ENCODE measurements at places on chromosomes 11 and 22.
A peak's percentile ranks its signal among the peaks of the same experiment; 100 is the strongest.

GRCh38 chr11:43688394-43688793 lies 7.9 kb downstream of the HSD17B12 start:
- DNase-seq: no peak

GRCh38 chr22:45535290-45535689 lies 32.6 kb downstream of the FBLN1 start:
- DNase-seq: no peak

DNA sequence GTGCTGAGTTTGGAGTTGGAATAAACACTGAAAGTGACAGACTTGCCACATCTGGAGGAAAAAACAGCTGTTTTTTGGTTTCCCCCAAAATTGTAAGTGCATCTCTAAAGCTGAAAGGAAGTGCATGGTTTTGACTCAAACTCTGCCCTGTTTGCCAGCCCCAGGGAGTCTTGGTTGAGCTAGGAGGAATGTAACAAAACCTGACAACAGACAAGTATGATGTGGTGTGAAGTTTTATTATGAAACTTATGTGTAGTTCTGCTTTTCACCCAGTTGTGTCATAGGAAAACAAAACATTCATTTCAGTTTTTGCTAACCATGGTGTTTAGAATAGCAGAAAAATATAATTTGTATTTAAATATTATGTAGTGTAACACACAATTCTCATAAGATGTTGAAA lies 31.7 kb upstream of the PDE3B start:
- DNase-seq: no peak

DNA sequence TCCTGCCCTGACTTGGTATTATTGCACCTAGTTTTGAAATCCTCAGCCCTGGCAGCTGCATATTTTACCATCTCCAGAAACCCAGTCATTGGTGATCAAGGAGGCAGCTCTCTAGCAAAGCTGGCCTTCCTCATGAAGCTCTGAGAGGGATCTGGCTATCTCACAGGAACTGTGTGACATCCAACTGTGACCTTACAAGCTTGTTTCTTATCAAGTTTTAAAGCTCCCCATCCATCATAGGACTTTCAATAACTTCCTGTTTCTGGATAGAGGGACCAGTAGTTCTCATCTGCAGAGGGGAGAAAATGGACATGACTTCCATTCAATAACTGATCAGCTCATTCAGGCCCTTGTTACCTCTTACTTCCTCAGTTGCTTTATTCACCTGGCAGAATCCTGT lies 18.2 kb downstream of the CALCA start:
- no peak for DNase-seq

- no peak for DNase-seq
Observed at GRCh38 chr11:114353443-114353842, 46.9 kb downstream of the C11orf71 start.

DNA sequence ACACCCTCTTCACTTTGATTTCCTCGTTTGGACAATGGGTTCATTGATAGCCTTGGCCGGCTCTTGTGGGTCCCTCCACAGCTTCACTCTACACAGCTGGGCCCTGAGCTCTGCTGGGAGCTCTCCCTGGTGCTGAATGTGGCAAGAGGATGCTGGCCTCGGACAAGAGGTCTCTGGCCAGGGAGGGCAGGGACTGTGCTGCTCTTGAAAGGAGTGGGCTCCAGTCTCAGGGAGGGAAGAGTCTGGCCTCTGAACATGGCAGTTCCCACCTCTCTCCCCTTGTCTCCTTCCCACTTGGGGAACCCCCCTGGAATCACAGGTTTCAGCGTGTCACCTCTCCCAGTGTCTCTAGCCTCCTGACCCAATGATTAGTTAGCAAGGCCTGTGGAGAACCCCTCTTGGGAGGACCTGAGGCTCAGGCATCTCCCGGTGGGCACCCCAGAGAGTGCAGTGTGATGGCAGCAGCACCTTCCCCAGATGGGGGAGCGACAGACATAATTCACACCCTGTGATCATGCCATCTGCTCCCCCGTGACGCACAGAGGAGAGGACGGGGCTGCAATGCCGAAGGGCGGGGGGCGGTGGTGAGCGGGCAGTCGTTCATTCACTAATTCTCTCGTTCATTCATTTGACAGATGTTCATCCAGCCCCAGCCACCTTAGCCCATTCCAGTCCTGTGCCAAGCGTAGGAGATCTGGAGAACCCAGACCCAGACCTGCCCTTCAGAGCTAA lies 2.8 kb upstream of the CABP7 start:
- DNase-seq: no peak

DNA sequence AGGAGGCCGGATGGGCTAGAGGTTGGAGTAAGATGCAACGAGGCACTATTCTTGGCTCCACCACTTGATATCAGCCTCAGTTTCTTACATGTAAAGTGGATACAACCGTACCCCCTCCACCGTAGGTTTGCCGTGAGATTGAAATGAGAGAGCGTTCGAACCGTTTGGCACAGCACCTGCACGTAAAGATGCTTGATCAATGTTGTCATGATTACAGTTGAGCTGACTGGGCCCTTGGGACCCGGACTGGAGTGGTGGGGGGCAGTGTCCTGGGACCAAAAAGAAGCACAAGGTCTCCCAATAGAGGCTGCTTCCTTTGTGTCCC lies 3.7 kb downstream of the APOC3 start:
- DNase-seq: no peak

- DNase-seq: peak; percentile 68
Observed at GRCh38 chr22:37538590-37539357, 19.6 kb upstream of the CARD10 start.

All from stimulated activated CD8-positive, alpha-beta memory T cell treated with anti-CD3 and anti-CD28 coated beads, Interleukin-4, amount 100 ng/mL, for 1 hour (primary cell).